Substantia nigra (tissue), 51 donors: ENCODE measurements at places on chromosomes 2 and 18.

DNA sequence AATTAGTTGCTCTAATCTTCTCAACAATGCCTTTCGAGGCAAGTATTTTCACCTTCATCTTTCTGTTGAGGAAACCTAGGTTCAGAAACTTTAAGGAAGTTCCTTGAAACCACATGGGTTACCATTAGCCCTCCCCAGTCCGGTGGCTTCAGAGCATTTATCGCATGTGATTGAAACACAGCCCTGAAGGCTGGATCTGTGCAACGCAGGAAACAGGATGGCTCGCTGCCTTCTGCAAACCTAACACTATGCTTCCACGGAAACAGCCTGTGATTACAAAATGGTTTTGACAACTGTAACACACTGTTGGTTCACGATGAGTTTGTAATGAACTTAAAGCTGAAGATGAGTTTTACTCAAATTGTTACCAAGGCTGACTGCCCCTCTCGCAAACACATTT, 68.5 kb downstream of the EPB41L3 start:
- DNase-seq, result no peak

- no peak for DNase-seq
Measured at GRCh38 chr2:43424262-43425207, 171.3 kb downstream of the THADA start.

DNA sequence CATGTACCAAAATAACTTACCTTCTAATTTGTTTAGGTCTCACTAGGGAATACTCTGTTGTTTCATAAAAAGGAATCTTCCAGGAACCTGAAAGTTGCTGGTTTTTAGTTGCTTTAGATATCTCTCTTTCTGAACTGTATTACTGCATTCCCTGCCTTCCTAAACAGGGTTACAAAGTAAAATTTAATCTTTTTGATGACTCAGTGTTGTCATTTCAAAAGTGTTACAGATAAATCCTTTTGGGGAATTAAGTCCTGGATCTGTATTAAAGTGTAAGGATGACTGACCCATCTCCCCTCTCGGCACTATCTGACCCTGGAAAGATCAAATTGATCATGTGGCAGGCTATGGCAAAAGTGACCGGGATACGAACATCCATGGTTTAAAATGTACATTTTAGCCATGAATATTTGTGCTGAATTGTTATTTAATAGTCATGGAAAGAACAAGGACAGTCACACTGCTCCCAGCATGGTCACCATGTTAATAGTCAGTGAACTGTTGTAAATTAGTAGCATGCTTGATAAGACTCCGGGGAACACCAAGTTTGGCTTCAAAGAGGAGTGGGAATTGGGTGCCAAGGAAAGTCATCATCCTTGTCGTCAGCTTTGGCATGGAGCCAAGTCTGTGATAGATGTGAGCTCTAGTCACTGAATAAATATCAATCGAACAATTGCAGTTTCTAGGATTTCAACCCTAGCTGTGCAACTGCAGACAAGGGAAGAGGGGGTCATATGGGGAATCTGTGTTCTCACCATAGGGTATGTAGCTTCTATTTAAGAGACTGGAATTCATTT, 4.2 kb downstream of the PLEKHA3 start:
- peak; percentile 6 for DNase-seq

GRCh38 chr2:48699348-48699930, 56.1 kb downstream of the LHCGR start:
- DNase-seq, result no peak

DNA sequence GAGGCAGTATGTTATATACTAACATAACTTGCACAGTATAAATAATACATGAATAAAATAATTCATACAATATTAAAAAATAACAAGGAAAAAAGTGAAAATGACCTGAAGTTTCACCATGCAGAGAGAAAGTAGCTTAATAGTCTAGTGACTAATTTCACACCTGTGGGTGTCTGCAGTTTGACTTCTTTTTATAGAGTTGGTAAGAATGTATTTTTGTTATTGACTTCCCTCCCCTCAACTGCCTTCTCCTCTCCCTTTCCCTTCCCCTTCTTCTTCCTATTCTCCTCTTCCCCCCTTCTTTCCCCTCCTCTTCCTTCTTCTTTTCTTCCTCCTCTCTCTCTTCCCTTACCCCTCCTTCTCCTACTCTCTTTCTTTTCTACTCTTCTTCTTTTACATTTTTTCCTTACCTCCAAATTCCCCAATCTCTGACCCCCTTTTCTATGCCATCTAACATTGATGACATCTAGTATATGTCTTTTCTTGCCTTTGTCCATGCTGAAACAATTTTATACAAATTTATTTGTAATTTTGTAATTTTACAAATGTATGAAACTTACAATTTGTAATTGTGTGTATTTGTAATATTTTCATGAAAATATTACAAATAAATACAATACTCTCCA, 3.1 kb downstream of the DNAH6 start:
- no peak for DNase-seq

DNA sequence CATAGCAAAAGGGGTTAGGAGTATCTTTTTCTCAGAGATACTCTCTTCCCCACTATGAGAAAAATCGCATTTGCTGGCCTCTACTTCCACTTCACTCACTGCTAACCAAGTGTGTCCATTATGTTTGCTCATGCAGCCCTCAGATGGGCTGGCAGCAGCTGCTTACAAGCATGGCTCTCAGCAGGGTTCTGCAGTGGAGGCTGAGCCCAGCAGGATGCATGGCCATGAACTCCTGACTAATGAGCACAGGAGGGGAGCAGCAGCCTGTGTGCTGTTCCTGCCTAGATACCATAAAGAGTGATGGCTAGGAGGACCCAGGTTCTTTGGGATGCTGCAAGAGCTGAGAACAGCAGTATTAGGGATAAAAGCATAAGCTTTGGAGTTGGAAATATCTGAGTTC, 316.9 kb upstream of the THSD7B start:
- DNase-seq, result no peak

DNA sequence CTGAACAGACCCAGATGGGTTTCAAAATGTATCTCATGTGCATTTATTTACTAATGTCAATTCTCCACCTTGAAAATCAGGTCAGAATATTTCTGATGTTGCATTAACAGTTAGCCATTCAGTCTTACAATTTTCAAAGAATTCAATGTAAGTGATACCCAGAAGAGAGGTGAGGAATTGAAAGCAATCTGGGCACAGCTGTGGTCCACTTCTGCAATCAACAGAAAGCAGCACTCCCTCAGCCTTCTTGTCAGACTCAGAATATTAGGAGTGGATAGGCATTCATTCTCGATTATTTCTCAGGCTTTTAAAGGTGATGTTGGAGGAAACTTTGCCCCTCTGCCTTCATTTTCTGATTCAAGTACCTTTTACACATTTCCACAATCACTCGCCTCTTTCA, 15.7 kb downstream of the CCL20 start:
- no peak for DNase-seq

GRCh38 chr2:50770299-50770698, 261.6 kb downstream of the NRXN1 start:
- DNase-seq, result no peak

DNA sequence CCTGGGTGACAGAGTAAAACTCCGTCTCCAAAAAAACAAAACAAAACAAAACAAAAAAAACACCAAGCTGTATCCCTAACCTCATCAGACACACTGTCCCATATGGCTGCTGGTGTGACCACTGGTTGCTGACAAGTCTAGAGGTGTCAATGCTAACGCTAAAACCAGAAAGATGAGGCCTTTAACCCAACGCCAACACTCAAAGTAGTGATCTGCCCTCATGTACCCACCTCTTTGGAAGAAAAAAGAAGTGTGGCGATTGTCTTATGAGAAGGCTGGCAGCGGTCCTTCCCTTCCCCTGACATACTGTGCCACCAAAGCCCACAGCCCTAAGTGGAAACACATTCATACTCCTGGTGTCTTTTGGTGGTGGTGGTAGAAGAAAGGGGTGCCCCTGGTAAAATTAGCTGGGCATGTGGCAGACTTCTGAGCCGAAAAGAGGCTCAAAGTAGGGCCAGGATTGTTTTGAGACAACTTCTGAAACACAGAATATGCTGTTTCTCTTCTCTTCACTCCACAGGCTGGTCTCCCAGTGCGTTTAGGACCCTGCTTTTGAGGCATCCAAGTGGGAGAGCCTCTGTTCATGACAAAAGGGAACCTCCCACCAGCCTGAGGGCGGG, 9.8 kb downstream of the SERTAD2 start:
- no peak for DNase-seq

- DNase-seq, result no peak
Measured at GRCh38 chr2:147641651-147642050, 203.2 kb upstream of the ACVR2A start.

GRCh38 chr18:28147674-28148171, 29.2 kb downstream of the CDH2 start:
- DNase-seq, result no peak

DNA sequence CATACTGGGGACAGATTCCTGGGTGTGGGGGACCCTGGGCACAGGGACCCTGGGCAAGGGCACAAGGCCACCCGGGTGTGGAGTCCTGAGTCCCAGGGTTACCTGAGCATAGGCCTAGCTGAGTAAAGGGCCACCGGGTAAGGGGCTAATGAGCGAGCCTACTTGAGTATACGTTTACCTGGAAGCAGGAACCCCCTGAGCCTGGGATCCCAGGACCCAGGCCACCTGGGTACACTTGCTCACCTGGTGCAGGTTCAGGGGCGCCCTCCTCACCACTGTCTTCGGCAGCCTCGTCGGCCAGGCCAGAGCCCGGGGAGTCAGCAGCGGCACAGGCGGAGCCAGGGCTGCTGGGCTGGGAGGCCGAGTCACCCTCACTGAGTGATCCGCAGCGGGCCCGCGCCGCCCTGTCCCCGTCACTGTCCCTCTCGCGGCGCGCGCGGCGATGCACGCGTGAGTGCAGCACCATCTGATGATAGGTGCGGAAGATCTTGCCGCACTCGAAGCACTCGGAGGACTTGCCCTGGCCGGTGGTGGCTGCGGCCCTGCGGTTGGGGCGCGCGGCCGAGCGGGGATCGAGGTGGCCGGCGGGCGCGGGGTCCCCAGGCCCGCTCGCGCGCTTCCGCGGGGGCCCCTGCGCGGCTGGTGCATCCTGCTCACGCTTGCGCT, 53.9 kb downstream of the ZNF516 start:
- no peak for DNase-seq
